ENCODE measurements at places on chromosomes 12 and 14.

DNA sequence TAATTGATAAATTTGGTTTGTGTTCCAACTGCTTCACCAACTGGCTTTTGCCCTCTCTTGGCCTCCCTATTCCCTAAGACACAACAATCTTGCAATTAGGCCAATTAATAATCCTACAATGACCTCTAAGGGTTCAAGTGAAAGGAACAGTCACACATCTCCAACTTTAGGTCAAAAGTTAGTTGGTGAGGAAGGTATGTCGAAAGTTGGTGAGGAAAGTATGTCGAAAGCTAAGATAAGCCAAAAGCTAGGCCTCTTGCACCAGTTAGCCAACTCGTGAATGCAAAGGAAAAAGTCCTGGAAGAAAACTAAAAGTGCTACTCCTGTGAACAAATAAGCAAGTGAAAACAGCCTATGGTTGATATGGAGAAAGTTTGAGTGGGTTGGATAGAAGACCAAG, 32.6 kb downstream of the EGLN3 start:
- no peak for DNase-seq

DNA sequence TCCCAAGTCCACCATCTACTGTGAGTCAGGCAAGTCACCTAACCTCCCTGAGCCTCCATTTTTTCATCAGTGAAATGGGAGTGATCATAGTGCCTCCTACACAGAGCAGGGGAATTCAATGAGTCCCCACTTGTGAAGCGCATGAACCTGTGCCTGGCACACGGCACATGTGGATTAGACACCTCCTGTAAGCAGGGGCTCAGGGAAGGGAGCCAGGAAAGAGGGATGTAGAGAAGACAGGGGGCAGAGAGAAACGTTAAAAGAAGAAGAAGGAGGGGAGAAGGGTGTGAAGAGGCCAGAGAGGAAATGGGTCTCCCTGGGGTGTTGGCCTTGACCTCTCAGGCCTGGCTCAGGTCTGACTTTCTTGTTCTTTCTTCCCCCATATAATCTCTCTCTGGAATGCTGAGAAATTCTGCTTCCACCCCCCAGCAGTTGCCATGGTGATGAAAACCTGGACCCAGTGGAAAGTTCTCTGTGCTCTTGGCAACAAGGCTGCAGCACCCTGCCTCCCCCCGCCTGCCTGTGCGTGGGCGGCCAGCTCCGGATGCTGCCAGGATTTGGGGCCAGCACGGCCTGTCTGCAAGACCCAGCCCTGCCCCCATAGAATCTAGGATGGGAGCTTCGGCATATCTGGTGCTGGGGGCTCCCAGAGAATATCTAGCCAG, 94.5 kb downstream of the CALM1 start:
- peak; percentile 78 for DNase-seq

- DNase-seq = no peak
These were observed 28.9 kb upstream of the PLEKHG3 start for GRCh38 chr14:64675312-64675711.

- no peak for DNase-seq
These were observed 471.9 kb downstream of the RPS29 start for GRCh38 chr14:49114161-49114893.

DNA sequence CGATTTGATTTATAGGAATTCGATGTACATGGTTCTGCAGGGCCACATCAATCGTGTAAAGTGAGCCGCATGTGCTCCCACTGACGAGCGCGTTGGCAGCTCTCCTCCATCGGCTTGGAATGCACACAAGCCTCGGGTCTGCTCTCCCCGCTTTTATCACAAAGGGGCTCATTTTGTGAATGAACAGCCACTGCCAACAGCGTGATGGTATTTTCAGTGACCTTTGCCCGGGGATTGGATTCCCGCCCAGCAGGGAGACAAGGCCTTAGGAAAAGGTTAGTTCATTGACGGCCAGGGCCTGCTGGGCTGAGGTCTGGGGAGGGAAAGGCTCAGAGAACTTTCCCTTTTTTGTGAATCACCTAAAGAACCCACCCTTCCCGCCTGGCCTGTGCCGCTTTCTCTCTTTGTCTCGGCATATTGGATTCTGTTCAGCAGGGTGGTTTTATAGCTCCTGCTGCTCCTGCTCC, 232.1 kb downstream of the MSRB3 start:
- DNase-seq = no peak

DNA sequence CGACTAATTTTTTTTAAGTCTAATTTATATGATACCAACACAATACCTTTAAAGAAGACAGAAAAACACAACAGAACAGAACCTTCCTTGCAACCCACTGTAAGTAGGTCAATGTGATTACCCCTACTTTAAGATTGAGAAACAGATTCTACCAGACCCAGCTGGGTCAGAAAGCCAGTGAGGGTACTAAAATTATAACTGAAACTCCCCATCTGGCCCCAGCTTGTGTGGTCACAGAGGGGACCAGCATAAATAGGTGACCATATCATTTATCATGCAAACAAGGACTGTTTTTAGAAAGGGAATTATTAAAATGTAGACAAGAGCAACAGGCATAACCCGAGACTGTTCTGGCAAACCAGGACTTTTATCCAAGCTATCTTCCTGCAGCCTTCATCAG, 30.1 kb upstream of the FRMD6 start:
- no peak for DNase-seq

DNA sequence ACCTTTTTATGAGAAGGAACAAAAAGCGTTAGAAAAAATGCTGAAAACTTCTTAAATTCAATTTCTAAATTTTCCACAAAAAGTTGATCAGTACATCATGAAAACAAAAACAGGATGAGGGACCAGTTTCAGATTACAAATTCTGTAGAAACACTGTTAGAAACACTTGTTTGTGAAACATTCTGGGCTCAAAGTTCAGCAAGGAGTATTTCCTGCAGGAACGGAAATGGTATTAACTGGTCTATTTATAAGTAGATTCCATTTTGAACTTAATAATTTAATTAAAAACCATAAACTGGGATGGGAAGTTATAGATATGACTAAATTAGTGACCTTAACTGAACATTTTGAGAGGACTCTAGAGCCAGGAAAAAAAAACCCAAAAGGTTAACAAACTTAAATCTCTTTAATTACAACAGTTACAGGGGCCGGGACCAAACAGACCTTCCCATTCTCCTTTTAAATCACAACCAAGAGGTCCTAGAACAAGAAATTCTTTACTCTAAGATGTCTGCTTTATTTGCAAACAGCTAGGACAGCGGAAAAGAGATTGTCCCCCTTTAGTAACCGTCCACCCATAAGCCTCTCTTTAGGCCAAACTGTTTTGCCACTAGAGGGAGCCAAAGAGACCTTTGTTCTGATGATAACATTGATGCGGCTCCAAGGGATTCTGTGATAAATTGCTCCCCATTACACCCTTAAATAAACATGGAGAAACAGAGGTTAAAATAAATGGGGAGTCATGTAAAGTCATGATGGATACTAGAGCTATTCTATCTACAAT, 69.0 kb upstream of the RERGL start:
- DNase-seq = no peak

DNA sequence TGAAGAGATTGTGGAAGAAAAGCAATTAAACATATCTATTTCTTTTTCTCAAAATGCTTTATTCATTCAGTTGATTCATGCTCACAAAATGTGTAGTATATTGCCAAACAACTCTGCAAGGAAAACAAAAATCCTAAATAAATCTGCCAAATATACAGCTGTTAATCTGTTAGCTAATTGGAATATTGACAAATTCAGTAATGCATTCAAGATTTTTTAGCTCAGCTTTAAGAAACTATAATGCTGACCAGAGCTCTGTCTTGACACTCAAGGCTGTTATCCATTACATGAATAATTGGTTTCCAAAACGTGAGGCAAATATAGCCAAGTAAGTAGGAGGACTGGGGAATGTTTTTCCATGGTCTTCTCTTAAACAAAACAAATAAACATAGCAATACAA, 146.8 kb downstream of the TMTC2 start:
- DNase-seq = no peak

DNA sequence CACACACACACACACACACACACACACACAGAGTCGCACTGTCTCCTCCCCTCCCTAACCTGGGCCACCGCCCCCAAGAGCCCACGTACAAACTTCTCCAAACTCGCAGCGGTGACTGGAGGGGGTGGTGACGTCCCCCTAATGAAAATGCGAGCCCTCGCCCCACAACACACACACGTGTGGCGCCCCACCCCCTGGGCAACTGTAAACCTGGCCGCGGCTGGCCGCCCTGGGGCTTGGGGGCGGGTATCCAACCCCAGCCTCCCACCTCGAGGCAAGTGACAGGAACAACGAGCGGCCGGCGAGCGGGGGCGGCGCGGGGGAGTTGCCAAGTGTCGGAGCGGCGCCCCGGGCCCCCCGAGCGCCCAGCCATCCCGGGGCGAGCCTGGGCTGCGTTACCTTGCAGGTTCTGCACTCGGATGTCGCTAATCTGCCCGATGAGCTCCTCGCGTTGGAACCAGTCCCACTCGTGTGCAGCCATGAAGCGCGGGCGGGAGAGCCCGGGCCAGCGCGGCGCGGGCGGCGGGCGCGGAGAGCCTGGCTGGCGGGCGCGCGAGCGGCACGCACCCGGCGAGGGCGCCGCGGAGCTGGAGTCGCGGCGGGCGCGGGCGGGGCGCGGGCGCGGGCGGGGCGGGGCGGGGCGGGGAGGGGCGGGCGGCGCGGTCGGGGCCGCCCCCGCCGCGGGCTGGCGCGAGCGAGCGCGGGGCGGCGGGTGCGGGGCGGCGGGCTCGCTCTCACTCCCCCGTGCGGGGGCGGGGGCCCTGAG, at the start of gene CLMN:
Gene CLMN, minus strand, starts transcription at position 597 of the 766 bp plus-strand sequence. Its CDS starts 116 bp downstream, at position 481.
- no peak for DNase-seq

- no peak for DNase-seq
These were observed 45.0 kb downstream of the RAB35 start for GRCh38 chr12:120071493-120072020.

- DNase-seq = no peak
These were observed 1.6 kb downstream of the AMN1 start for GRCh38 chr12:31727192-31727591.

DNA sequence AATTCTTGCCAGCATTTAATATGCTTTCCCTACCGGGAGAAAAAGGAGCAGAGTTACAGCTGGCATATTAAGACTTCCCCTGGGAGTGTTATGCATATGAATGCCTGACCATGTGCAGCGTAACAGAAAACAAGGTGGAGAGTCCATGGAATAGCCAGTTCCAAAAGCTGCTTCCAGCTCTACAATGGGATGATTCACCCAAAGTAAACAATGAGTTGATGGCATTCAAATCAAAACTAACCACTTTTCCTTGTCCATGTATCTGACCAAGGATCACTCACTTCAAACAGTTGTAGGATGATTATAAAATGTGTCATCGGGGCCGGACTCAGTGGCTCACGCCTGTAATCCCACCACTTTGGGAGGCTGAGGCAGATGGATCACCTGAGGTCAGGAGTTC, 48.1 kb upstream of the BICDL1 start:
- peak; percentile 4 for DNase-seq

DNA sequence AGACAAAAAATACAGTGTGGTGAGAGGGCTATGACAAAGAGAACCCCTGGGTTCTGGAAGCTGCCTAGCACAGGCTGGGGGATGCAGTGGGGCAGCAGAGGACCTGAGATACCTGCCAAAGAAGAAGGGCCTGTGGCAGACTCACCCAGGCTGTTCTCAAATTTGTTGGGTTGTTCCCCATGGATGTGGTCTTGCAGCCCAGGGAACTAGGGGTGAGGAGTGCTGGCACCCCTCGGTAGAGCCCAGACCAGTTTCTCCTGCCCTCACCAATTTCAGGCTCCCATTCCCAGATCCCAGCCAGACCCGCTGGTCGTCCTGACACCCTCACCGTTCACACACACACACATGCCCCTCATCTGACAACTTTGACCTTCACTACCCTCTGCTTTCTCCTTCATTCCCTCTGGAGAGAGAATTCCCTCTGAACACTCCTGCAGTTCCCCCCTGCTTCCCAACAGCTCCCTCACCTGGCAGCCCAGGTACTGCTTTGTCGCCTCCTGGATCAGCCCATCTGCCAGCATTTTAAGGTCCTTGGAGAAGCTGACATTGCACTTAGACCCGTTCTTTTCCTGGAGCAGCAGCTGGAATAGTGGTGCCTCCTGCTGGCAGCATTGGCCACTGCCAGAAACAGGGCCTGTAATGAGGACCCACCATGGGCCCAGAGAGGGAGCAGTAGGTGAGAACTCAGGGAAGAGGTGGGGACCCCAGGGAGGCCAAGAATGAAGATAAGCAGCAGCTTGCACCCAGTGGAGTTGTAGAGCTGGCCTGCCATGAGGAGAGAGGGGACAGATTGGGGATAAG, 5.9 kb upstream of the GDF11 start:
- no peak for DNase-seq

GRCh38 chr14:65040666-65041433, 54.2 kb downstream of the FNTB start:
- no peak for DNase-seq

- no peak for DNase-seq
These were observed 144.6 kb downstream of the TTC7B start for GRCh38 chr14:90671382-90672234.

DNA sequence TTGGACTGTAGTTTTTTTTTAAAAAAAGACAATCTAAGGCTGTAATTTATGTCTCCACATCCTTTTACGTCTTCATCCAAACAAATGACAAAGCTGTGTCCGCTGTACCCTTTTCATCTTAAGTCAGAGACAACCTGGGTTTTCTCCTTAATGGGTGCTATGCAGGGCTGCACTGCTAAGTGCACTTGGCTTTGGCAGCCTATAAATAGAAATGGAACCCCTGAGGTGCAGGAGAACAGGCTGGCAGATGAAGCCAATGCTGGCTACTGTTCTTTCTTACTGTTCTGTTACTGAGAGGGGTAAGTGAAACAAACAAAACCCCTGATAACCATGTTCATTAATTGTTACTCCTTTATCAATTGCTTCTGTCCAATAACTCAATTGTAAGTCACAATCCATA, 47.1 kb upstream of the KICS2 start:
- DNase-seq = no peak

All from fibroblast of the conjunctiva (primary cell).